Activated naive CD8-positive, alpha-beta T cell treated with anti-CD3 and anti-CD28 coated beads for 36 hours (primary cell): ENCODE measurements at places on chromosomes 16 and 17. TPM values are rescaled to one million over a fixed set of nuclear protein-coding genes. Genes with fewer than 3 reads are reported as not detected.

SLC5A2 gene
- total RNA-seq = 0.08 TPM

MT2A gene
- total RNA-seq = 126 TPM

TAC4 gene
- not detected for total RNA-seq

DNA sequence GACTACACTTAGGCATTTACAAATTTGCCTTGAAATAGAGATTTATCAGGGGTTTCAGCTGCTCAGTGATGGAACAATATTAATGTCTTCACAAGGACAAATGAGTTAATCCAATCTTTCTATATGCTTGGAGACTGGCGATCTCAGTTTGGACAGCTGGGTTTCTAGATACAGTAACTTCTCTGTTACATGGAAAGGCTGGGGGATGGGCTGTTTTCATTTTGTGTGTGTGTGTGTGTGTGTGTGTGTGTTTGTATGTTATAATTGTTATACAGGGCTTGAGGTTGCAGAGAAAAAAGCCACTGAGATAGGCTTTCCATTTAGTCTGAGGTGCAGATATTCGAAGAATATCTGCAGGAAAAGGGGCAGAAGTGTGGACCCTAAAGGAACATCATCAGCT lies 359.3 kb upstream of the SALL1 start:
- DNase-seq = no peak
- H3K4me1 ChIP-seq = no peaks in the 10 kb centered on the region
- H3K27me3 ChIP-seq = peaks cover 3% of the 10 kb centered on the region
- no peak overlapping the region for H3K4me3 ChIP-seq
- H3K27ac ChIP-seq = no peak overlapping the region

DNA sequence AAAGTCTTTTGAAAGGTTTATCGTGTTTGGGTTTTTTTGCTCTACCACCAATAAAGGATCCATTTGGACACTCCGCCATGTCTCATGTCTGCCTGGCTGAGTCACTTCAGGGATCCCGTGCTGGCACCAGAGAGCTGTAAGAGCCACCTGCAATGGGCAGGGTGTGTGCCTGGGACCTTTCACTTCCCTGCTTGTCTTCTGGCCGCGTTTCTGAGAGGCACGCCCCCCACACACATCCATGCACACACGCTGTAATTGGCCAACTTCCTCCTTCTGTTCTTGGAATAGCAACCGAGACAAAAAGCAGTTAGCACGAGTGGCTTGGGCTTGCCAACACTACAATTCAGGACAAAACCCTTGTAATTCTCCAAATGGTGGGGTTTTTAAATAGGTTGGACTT lies 9.8 kb upstream of the SOST start:
- no peak for DNase-seq
- H3K4me3 ChIP-seq = no peak overlapping the region
- no peaks in the 10 kb centered on the region for H3K27me3 ChIP-seq
- no peaks in the 10 kb centered on the region for H3K4me1 ChIP-seq
- no peak overlapping the region for H3K27ac ChIP-seq

DNA sequence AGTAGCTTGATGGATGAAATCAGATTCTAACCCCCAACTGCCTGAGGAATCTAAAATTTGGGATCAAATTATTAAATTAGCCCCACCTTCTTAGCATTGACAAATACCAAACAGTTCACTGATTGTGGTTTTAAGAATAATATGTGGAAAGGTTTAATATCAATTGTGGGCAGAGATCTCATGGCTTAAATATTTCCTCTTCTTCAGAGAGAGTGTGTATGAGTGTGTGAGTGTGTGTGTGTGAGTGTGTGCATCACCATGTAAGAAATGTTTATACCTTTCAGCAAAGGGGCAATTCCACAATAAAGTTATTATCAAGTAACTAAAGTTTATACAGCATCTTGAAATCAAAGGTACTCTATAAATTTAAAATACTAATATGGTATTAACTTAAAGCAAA lies 3.2 kb downstream of the SMURF2 start:
- DNase-seq = no peak
- H3K4me1 ChIP-seq = peaks cover 36% of the 10 kb centered on the region
- H3K27ac ChIP-seq = no peak overlapping the region
- H3K4me3 ChIP-seq = no peak overlapping the region
- H3K27me3 ChIP-seq = no peaks in the 10 kb centered on the region
- peaks cover 10% of the 10 kb centered on the region for H3K36me3 ChIP-seq

MT1F gene
- 13.1 TPM for total RNA-seq

CCDC137 gene
- 63.3 TPM for total RNA-seq

GRCh38 chr17:72097144-72097543 lies 23.7 kb upstream of the SOX9 start:
- peaks cover 12% of the 10 kb centered on the region for H3K27me3 ChIP-seq
- no peak overlapping the region for H3K4me3 ChIP-seq
- DNase-seq = no peak
- no peaks in the 10 kb centered on the region for H3K36me3 ChIP-seq

AXIN2 gene
- 1.6 TPM for total RNA-seq

HS3ST3A1 gene
- 0.12 TPM for total RNA-seq

DNA sequence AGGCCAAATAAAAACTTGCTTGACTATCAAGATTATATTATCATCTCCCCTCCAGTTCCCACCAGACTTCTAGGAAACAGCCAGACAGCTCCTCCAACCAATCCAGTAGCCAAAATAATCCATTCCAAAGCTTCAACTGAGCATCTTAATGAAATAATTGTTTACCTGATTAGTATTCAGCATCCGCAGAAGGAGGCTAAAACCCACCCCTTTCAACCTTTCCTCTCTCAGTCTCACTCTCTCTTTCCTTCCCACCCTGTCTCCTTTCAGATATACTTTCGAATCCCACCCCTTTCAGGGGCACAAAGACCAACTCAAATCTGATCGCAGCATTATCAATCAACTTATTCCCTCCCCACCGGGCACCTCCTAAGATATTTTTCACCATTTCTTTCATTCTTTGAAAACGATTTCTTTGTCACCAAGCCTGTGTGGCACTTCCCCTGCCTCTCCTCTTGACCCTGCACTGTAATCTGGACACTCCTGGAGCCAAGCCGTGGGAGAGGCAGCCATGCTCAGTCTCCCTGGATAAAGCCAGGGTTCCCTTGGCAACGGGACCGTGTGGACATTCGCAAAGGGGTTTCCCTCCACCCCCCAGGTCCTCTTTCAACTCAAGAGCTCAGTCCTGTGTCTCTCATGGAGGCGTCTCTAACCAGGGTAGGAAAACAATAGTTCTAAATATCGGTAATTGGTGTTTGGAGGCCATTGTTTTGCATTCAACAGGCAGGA lies at the start of gene ANKFN1:
Gene ANKFN1 (plus strand): TSS at position 602 of the 729 bp plus-strand sequence. CDS start 59,193 bp downstream, outside the sequence.
- DNase-seq = no peak
- H3K27me3 ChIP-seq = peaks cover 4% of the 10 kb centered on the region
- H3K27ac ChIP-seq = no peak within 1 kb of the TSS

GRCh38 chr16:4200781-4201137 lies 41.1 kb downstream of the SRL start:
- no peak overlapping the region for H3K27ac ChIP-seq
- H3K4me1 ChIP-seq = peaks cover 6% of the 10 kb centered on the region
- no peak for DNase-seq

- no peaks in the 10 kb centered on the region for H3K27me3 ChIP-seq
- peaks cover 46% of the 10 kb centered on the region for H3K4me1 ChIP-seq
- H3K27ac ChIP-seq = peak overlapping the region; percentile 83
- peak overlapping the region; percentile 62 for H3K4me3 ChIP-seq
- DNase-seq = peak; percentile 43
- H3K36me3 ChIP-seq = peaks cover 7% of the 10 kb centered on the region
Observed at GRCh38 chr17:14427900-14428647, 127.2 kb downstream of the HS3ST3B1 start.

DNA sequence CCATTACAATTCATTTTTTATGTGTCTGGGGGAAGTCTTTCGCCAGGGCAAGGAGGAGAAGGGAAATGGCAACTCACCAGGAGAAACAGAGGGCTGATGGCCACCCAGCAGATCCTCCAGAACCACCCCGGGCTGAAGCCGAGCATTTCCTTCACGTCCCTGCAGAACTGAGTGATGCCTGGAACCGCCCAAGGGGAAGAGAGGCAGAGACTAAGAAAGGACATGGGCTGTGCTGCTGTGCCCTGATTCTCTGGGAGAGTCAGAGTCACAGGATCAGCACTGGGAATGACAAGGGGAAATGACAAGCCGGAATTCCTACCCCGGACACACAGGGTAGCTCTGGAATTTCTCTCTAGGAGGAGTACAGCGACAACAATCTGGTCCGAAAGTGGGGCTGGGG lies 27.8 kb downstream of the SLC6A4 start:
- no peak overlapping the region for H3K4me3 ChIP-seq
- peaks cover 11% of the 10 kb centered on the region for H3K27me3 ChIP-seq
- H3K27ac ChIP-seq = no peak overlapping the region
- no peaks in the 10 kb centered on the region for H3K36me3 ChIP-seq

ZNF19 gene
- total RNA-seq = 3.0 TPM

DNA sequence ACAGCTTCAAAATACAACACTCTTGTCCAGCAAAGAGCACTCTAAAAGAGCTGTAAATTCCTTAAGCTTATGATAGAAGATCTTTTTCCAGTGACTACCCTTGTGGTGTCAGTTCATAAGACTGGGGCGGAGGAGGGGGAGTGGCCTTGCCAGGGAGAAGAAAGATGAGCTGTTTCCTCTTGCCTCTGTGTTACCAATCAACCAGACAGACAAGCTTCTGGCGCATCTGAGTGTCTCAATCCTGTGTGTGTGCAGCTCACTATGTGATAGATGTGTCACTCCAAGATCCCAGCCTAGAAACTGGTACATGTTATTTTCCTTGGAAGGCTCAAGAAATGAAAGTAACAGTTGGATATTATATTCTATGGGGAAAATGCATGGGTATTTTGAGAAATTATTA lies 167.4 kb upstream of the CACNG3 start:
- peaks cover 62% of the 10 kb centered on the region for H3K36me3 ChIP-seq
- no peak for DNase-seq
- H3K4me1 ChIP-seq = peaks cover 12% of the 10 kb centered on the region
- no peaks in the 10 kb centered on the region for H3K27me3 ChIP-seq
- no peak overlapping the region for H3K4me3 ChIP-seq

DNA sequence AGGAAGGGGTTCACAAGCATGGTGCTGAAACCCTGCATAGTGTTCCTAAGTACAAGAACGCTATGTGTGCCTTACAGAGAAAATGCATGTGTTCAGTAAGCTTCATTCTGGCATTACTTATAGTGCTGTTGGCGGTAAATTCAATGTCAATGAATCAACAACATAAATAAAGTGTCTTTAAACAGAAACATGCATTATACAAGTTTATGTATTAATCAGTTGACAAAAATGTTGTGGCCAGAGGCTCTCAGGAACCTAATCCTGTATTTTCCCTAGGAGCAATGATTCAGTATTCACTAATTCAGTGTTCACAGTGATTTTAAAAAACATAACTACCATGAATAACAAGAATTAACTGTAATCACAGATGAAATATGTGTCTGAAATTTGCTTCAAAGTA lies 47.1 kb upstream of the MYOCD start:
- no peaks in the 10 kb centered on the region for H3K27me3 ChIP-seq
- H3K4me3 ChIP-seq = no peak overlapping the region
- H3K4me1 ChIP-seq = no peaks in the 10 kb centered on the region
- no peak for DNase-seq
- H3K36me3 ChIP-seq = no peaks in the 10 kb centered on the region

DNA sequence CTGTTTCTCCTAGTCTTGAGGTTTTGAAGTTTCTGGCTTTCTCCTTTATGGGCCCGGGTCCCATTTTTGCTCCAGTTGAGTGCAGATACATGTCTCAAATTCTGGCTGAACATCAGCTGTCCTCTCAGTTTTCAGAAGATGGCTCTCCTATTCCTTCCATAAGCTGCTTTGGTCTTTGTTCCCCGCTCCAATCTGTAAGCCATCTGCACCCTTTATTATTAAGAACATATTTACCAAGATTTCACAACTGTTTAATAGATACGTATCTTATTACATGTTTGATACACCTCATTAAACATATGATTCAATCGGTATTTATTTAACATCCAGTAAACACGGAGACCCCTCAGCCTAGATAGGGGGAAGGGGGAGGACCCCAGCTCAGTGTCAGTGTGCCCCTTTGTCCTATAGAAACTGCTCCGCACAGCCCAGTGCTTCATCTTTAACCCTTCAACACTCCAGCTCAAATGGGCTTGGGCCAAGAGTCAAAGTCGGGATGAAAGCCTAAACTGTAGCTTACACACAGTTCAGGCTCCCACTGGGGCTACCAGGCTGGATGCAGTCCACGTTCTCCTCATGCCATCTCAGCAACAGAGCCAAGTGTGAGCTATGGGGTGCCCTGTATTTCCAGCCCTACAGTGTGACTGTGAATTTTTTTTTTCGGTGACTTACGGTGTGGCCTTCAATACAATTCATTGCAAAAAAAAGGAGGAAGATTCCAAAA lies 166.0 kb upstream of the ZFHX3 start:
- DNase-seq = no peak
- no peaks in the 10 kb centered on the region for H3K27me3 ChIP-seq
- no peaks in the 10 kb centered on the region for H3K36me3 ChIP-seq
- no peak overlapping the region for H3K27ac ChIP-seq
- H3K4me3 ChIP-seq = no peak overlapping the region

- DNase-seq = no peak
- H3K27ac ChIP-seq = no peak overlapping the region
- no peaks in the 10 kb centered on the region for H3K36me3 ChIP-seq
- no peak overlapping the region for H3K4me3 ChIP-seq
- no peaks in the 10 kb centered on the region for H3K4me1 ChIP-seq
Observed at GRCh38 chr17:74249590-74250270, 24.3 kb upstream of the DNAI2 start.

DNA sequence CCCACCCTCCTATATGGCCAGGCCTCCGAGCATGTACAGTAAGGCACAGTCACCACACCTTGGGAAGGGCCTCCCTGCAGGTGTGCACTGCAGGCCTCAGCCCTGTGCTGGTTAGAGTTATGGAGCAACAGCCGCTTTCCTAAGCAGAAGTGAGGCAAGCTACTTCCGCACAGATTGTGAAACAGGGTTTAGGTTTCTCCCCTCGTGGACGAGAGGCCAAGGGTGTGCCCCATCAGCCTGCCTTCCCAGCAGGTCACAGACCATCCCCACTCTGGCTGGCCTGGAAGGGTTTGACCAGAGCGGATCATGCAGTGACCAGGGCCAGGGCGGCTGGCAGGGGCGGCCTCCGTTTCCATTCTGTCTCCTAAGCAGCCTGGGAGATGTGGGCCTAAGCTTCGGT lies 4.7 kb downstream of the MSRB1 start:
- no peak overlapping the region for H3K4me3 ChIP-seq
- DNase-seq = no peak
- no peak overlapping the region for H3K27ac ChIP-seq
- no peaks in the 10 kb centered on the region for H3K27me3 ChIP-seq

DNAH2 gene
- 0.14 TPM for total RNA-seq

FAM20A gene
- not detected for total RNA-seq

ITGB3 gene
- 0.06 TPM for total RNA-seq

DCTPP1 gene
- 183 TPM for total RNA-seq
